ENCODE measurements at places on chromosomes 4 and X.

GRCh38 chr4:83219344-83220331, 65.0 kb downstream of the COQ2 start:
- peak; percentile 80 for DNase-seq

GRCh38 chr4:185212581-185212980, 3.2 kb downstream of the SNX25 start:
- no peak for DNase-seq

- no peak for DNase-seq
Measured at GRCh38 chrX:140524556-140524955, 19.7 kb upstream of the SOX3 start.

- no peak for DNase-seq
Measured at GRCh38 chr4:180060159-180060889, 2182.9 kb upstream of the TENM3 start.

GRCh38 chrX:119130911-119131310, 3.3 kb upstream of the KIAA1210 start:
- DNase-seq = no peak

DNA sequence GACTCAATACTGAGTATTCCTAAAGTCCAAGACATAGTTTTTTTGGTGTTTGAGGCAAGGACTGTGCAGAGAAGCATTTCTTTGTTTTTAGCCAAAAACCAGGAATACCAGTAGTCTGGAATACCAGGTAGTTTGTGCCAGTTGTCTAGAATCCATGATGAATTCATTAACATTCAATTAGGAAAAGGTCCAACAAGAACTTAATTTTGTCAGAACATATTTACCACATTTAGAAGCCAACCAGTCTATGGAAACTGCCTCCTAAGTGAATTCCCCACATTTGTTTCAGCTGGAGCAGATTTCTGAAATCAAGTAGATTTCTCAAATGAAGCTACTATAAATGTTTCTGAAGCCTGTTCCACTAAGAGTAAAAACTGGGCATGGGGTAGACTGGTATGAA, 1584.8 kb upstream of the ADGRL3 start:
- no peak for DNase-seq

DNA sequence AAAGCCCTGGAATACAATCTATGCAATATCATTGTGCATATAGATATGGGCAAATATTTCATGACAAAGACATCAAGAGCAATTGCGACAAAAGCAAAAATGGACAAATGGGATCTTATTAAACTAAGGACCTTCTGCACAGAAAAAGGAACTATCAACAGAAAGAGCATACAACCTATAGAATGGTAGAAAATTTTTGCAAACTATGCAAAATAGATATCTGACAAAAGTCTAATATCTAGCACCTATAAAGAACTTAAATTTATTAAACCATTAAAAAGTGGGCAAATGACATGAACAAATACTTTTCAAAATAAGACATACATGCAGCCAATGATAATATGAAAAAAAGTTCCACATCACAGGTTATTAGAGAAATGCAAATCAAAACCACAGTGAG, 312.9 kb downstream of the GLUD2 start:
- DNase-seq = no peak

DNA sequence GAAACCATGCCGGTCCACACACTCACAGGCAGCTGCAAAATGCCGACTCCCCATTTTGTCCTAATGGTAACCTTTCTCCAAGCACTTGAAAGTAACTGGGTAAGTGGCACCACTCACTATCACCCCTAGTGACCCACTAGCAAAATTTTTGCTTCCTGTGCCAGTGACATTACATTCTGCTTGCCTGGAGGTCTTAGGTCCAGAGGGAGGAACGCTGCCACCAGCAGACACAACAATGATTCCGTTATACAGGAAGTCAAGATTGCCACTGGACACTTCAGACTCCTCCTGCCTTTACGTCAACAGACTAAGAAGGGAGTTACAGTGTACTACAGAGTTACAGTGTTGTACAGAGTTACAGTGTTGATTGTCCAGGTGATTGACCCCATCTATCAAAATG, 11.8 kb upstream of the TMEM192 start:
- no peak for DNase-seq

DNA sequence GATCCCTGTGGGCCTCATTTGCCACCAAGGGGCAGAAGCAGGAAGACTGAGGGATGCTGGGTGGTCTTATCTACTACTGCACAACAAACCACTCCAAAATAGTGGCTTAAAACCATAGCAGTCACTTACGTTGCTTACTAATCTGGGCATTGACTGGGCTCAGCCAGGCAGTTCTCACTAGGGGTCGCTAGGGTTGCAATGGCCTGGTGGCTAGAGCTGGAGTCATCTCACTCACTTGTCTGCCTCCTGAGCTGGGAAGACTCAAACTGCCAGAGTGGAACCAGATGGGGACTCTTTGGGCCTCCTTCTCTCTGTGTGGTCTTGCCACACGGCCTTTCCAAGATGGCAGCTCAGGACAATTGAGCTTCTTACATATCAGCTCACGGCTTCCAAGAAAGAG, 216.3 kb upstream of the BCOR start:
- no peak for DNase-seq

GRCh38 chr4:173014113-173014558, 154.5 kb upstream of the GALNT7 start:
- DNase-seq = no peak

DNA sequence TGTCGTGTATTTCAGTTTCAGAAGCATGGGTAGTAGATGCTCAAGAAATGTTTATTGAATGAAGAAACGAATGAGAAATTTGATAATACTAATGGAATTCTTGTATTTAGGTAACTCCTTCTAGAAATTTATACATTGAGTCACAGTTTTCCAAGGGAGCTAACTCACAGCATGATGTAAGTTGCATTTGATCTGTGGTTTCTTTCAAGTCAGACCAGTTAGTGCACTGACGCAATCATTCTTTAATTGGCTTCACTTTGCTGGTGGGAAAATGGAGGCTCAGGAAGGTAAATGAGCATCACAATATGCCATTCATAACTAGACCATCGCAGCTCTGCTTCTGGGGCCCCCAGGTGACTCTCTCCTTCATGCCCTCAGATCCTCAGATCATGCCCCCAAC, 17.3 kb upstream of the CWH43 start:
- no peak for DNase-seq

DNA sequence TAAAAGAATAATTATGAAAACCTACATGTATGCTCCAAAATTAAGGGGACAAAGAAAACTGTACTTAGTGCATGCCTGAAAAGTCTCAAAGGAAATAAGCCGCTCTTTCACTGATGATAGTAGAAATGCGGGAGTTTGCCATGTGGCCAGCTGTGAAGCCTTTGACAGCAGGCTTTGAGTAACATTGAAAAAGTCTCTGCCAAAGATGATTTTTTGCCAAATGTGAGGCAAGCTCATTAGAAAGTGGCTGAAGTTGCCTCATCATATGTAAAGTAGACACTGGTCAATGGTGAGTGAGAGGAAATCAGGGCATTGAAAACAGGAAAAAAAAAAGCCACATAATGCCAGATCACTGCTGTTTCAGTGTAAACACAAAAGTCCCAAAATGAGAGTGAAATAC, 2360.1 kb downstream of the PCDH7 start:
- DNase-seq = no peak

GRCh38 chr4:137946453-137947174, 295.5 kb downstream of the SLC7A11 start:
- no peak for DNase-seq

- DNase-seq = no peak
Measured at GRCh38 chr4:790466-790820, 35.5 kb downstream of the CPLX1 start.

GRCh38 chrX:53223068-53223693, 1.8 kb downstream of the KDM5C start:
- no peak for DNase-seq

DNA sequence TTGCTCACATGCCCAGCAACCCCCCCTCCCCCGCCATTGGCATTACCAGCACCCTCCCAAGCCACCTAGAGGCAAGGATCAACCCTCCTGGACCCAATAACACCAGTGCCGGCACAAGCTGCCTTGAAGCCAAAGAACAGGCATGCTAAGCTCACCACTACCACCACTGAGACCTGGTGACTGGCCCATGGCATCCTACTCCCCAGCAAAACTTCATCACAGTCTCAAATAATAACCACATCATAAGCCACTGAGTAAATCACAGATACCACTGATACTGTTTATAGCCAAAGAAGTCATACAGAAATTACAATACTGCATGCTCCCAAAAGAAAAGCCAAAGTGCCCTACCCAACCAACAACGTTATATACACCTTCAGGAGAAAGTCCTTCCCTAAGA, 73.6 kb upstream of the RPL34 start:
- DNase-seq = no peak

DNA sequence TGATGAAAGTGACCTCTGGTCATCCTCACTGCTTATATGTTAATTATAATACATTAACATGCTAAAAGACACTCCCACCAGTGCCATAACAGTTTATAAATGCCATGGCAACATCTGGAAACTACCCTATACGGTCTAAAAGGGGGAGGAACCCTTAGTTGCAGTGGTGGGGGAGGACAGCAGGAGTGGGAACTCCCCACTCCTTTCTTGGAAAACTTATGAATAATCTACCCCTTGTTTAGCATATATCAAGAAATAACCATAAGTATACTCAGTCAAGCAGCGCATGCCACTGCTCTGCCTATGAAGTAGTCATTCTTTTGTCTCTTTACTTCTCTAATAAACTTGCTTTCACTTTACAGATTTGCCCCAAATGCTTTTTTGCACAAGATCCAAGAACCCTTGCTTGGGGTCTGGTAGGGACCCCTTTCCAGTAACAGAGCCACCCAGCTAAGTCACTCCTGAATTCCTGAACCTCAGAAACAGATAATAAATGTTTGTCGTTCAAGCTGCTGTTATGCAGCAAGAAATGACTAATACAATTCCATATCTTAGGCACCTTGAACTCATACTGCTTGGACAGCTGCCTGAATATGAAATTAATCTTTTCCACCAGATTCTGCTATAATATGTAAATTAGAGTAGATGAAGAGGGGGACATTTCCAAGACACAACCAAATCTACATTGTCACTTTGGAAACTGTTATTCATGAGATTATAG, 14.4 kb upstream of the REPS2 start:
- no peak for DNase-seq

- no peak for DNase-seq
Measured at GRCh38 chr4:56134266-56134665, 185.5 kb downstream of the CEP135 start.

- DNase-seq = no peak
Measured at GRCh38 chr4:156505341-156505955, 466.2 kb downstream of the PDGFC start.

DNA sequence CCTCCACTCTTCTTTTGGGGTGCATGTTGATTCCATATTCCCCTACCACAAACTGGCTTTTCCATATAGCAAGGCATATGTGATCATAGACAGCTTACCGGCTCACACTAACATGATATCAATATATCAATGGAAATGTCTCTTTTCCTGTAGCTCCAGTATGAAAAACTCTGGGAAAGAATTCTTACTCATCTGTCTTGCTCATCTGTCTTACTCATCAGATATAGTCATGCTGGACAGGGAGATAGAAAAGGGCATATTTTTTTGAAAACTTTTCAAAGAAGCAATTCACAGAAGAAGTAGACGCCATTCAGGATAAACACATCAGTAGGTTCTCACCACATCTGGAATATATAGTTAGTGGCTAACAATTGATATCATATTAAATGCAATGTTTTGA, 794.7 kb downstream of the RAB28 start:
- DNase-seq = no peak

GRCh38 chr4:168449719-168450452, 30.4 kb downstream of the DDX60L start:
- DNase-seq = peak; percentile 64

- DNase-seq = no peak
Measured at GRCh38 chr4:41160856-41161255, 53.5 kb downstream of the APBB2 start.

- no peak for DNase-seq
Measured at GRCh38 chr4:88040707-88041106, 33.3 kb downstream of the PKD2 start.

DNA sequence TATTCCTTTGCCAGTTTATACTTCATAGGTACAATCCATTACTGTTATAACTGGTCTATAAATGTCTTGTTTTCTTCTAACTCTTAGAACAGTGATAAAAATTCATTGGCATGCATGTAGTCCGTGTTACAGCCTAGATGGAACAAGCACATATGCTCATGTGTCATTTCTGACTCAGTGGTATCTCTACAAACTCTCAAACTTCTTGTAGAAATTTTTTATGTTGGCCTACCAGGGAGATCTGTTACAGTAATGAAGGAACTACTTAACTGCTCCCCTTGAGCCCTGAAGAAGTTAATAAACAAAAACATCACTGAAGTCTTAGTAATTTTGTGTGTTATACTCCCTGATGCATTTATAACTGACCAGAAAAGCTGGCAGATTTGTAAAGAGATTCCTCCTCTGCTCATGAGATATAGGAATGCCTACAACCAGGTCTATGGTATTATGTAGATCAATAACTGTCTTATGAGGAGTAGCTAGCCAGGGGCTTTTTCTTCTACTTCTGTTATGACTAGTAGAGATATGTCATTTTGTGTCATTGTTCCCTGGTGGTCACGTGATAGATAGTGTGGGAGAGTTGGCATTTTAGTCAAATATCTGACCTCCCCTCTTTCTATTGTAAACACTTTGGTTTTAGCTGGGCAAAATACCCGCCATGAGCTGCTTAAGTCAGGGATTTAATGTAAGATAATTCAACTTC, 53.7 kb upstream of the FAAH2 start:
- peak; percentile 43 for DNase-seq

- DNase-seq = no peak
Measured at GRCh38 chrX:136211766-136212556, 39.2 kb downstream of the MAP7D3 start.

- no peak for DNase-seq
Measured at GRCh38 chr4:2725380-2725779, 30.8 kb downstream of the TNIP2 start.

DNA sequence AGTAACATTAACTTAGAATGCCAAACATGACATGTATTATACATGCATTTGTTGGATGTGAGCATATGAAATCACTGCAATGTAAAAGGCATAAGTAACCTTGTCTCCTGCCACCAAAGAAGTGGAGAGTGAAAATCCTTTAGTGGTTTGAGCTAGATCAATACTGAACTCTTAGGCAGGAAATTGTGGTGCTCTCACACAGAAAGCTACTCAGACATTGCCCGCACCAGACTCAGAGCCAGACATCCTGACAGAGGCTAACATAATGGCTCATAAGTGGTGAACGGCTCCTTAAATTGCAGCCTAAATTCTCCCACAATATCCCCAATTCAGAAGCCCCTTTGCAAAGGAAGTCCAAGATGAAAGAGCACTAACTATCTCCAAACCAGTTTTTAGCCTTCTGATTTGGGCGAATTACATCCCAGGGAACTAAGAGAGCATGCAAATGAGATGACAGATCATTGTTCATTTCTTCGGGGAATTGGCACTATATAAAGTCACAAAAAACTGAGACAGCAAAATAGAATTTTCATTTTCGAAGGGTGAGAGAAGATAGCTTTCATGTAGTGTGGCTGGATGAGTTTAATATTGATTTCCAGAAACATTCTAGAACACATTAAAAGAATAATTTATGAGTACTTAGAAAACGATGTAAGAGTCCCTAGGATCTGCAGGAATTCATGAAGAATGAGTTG, 233.6 kb upstream of the RPS6KA3 start:
- peak; percentile 60 for DNase-seq

Data from activated CD4-positive, alpha-beta T cell treated with anti-CD3 and anti-CD28 coated beads, Interleukin-2, amount 50 U/mL, for 16 hours (primary cell).